Stimulated activated naive CD4-positive, alpha-beta T cell (primary cell): ENCODE measurements at places on chromosomes 2 and 18.
A peak's percentile ranks its signal among the peaks of the same experiment; 100 is the strongest.

DNA sequence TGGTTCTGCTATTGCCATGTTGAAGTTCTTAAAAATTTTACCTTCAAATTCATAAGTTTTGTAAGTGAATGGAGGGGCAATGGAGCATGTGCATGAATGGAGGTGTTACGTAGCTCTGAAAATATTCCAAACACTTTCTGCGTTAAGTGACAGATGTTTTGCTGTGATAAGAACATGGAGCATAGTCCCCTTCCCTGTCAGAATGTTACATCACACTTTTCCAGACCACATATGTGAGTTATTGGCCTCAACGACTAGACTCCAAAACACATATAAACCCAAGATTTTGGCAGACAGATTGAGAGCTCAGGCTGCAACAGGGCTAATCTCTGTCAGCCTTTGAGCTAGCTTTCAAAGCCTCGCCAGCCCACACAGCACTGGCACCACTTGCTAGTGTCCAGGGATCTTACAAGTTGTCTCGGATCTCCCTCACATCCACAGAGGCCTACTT, 27.2 kb upstream of the MFSD6 start:
- no peak for DNase-seq

GRCh38 chr2:29606104-29607037, 315.0 kb downstream of the ALK start:
- DNase-seq: no peak

GRCh38 chr2:120410487-120410886, 64.6 kb downstream of the INHBB start:
- DNase-seq: no peak

DNA sequence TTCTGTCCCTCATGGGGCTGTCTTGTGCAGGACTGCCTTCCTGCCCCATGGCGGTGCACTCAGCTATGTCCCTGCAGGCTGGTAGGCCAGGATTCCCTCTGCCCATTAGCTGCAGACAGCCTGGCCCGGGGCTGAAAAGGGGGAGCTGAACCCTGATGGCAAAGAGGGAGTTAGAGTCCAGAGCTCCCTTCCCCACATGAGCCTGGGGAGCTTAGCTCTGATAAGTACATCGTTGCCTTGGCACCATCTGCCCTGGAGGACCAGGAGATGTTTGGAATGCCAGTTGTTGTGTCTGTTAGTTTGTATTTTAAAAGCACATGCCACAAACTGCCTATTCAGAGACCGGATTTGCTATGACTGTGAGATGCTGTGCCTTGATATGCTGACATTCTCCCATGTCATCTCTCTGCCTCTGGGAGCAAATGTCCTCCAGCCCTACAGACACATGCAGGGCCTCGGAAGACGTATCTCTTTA, 65.1 kb upstream of the AFF3 start:
- no peak for DNase-seq

GRCh38 chr2:8575038-8575833, 106.6 kb upstream of the ID2 start:
- peak; percentile 53 for DNase-seq

- DNase-seq: no peak
Measured at GRCh38 chr2:42012651-42013050, 35.2 kb upstream of the PKDCC start.

GRCh38 chr2:122112216-122113005, 357.0 kb downstream of the TSN start:
- no peak for DNase-seq

DNA sequence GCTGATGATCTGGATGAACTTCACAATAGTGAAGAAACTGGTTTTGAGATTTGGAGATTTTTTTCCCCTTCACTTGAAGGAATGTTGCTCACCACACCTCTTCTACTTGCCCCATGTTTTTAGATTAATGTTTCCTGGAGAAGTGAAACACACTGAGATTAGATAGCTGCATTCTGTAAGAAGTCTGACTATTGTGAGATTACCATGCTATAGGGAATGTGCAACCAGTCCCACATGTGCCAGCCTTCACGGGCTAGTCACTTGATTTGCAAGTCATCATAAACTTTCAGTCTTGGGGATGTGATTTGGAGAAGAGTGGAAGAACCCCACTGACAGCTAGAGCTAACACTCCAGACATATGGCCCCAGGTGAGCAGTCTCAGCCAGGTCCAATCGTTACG, 7.4 kb upstream of the CCNYL1 start:
- no peak for DNase-seq
